ENCODE measurements at places on chromosomes 1 and 21.

GRCh38 chr1:14498839-14499238, 99.6 kb upstream of the KAZN start:
- no peak overlapping the region for H3K4me3 ChIP-seq
- no peak overlapping the region for H3K27ac ChIP-seq
- H3K36me3 ChIP-seq, result no peaks in the 10 kb centered on the region
- H3K27me3 ChIP-seq, result no peaks in the 10 kb centered on the region

GRCh38 chr1:156663178-156663577, 14.0 kb downstream of the NES start:
- no peaks in the 10 kb centered on the region for H3K27me3 ChIP-seq
- no peak overlapping the region for H3K4me3 ChIP-seq
- H3K27ac ChIP-seq, result no peak overlapping the region
- no peak for DNase-seq
- H3K36me3 ChIP-seq, result no peaks in the 10 kb centered on the region
- peaks cover 65% of the 10 kb centered on the region for H3K4me1 ChIP-seq

GRCh38 chr1:187960125-187960638, 1131.4 kb downstream of the PLA2G4A start:
- no peak for DNase-seq
- no peak overlapping the region for H3K4me3 ChIP-seq
- no peaks in the 10 kb centered on the region for H3K36me3 ChIP-seq
- no peaks in the 10 kb centered on the region for H3K27me3 ChIP-seq
- no peaks in the 10 kb centered on the region for H3K4me1 ChIP-seq

DNA sequence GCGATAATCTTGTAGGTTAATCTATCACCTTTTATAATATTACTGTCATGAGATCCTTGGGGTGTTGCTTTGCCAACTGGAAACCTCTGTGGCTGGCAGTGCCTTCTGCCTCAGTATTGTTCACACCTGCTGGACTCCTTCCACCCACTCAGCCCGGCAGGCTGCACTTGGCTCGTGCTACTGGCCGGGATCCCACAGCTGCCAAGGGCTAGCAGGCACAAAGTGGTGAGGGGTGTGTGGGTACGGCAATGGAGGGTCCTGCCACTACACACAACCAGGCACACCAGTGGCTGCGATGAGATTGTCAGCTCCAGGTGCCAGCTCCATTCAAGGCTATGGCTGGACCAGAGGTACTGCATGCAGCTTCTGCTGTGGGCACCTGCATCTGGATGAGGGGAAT, 191.2 kb upstream of the LYPLAL1 start:
- H3K4me3 ChIP-seq, result no peak overlapping the region
- no peak for DNase-seq
- no peaks in the 10 kb centered on the region for H3K27me3 ChIP-seq
- no peaks in the 10 kb centered on the region for H3K4me1 ChIP-seq

DNA sequence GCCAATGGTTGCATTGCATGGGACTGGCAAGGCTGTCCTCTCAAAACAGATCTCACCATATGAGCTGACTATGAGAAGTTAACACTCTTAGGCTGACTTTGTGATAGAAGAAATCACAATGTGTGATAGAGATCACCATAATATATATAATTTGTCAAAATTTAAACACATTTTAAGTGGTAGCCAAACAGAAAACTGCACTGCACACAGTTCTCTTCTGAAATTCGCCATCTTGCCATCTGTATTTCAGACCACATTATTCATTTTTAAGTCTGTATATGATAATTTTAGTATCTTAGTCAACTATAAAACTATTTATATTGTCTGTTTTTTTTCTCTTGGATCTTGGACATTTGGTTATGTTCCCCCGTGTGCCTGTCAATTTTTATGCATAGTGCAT, 374.7 kb downstream of the AJAP1 start:
- no peaks in the 10 kb centered on the region for H3K36me3 ChIP-seq
- H3K27ac ChIP-seq, result no peak overlapping the region
- H3K4me3 ChIP-seq, result no peak overlapping the region

- no peaks in the 10 kb centered on the region for H3K36me3 ChIP-seq
- H3K4me1 ChIP-seq, result no peaks in the 10 kb centered on the region
- H3K27ac ChIP-seq, result no peak overlapping the region
- DNase-seq, result no peak
- no peaks in the 10 kb centered on the region for H3K27me3 ChIP-seq
Measured at GRCh38 chr1:63277195-63278192, 44.9 kb upstream of the FOXD3 start.

GRCh38 chr1:95323123-95323522, 89.1 kb downstream of the RWDD3 start:
- no peaks in the 10 kb centered on the region for H3K27me3 ChIP-seq
- no peak overlapping the region for H3K4me3 ChIP-seq
- no peak for DNase-seq
- H3K27ac ChIP-seq, result no peak overlapping the region
- H3K36me3 ChIP-seq, result no peaks in the 10 kb centered on the region

GRCh38 chr1:244634546-244634945, 18.4 kb upstream of the DESI2 start:
- H3K4me3 ChIP-seq, result no peak overlapping the region
- 0 out of 2 replicates have a peak, but pooled peaks cover 2% of the 10 kb centered on the region for H3K4me1 ChIP-seq
- no peaks in the 10 kb centered on the region for H3K27me3 ChIP-seq
- no peak overlapping the region for H3K27ac ChIP-seq
- no peak for DNase-seq
- H3K36me3 ChIP-seq, result no peaks in the 10 kb centered on the region

DNA sequence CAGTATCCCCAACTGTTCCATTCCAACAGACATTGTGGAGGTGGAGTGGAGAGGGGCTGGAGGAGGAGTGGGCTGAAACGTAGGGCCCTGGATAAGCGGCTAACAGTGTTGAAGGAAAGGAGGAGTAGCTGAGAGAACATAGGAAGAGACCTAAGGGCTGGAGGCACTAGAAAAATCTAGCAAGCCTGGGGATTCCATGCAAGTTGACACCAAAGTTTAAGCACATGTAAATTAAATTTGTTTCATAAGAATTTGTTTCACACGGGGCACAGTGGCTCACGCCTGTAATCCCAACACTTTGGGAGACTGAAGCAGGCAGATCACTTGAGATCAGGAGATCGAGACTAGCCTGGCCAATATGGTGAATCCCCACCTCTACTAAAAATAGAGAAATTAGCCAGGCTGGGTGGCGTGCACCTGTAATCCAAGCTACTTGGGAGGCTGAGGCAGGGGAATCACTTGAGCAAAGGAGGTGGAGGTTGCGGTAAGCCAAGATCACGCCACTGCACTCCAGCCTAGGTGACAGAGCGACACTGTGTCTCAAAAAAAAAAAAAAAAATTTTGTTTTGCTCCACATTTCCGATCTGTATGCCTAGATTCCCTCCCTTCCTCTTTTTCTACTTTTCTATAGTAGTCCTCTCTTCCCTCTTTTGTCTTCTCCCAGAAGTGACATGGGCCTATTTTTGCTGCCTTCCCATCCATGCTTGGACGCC, 530 bp upstream of the CD244 start:
- no peak for DNase-seq
- no peak overlapping the region for H3K4me3 ChIP-seq
- no peak overlapping the region for H3K27ac ChIP-seq
- no peaks in the 10 kb centered on the region for H3K36me3 ChIP-seq

- H3K27me3 ChIP-seq, result peaks cover 8% of the 10 kb centered on the region
- no peaks in the 10 kb centered on the region for H3K4me1 ChIP-seq
- DNase-seq, result no peak
- no peak overlapping the region for H3K27ac ChIP-seq
- H3K36me3 ChIP-seq, result no peaks in the 10 kb centered on the region
- H3K4me3 ChIP-seq, result no peak overlapping the region
Measured at GRCh38 chr1:29264773-29265389, 28.6 kb downstream of the PTPRU start.

DNA sequence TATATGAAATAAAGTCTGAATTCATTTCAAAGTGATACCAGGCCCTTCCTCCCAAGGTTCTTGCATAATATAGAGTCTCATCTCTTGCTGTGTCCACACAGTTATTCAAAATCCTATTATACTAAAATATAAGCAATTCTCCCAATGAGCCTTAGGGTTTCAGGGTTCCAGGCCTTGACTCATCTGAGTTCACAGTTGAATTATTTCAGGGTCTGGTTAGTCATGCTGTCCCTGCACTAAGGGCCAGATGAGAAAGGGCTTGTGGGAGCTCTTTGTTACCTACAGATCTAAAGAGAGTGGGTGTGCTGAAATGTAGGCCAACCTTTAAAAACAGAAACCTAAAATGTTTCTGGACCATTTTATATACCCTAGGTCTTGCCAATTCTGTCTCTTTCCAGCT, 337.5 kb upstream of the LRRC7 start:
- peaks cover 7% of the 10 kb centered on the region for H3K4me1 ChIP-seq
- no peaks in the 10 kb centered on the region for H3K36me3 ChIP-seq
- no peak overlapping the region for H3K4me3 ChIP-seq
- no peak overlapping the region for H3K27ac ChIP-seq
